K562 (cell line): ENCODE measurements at places on chromosomes 1 and 21.

DNA sequence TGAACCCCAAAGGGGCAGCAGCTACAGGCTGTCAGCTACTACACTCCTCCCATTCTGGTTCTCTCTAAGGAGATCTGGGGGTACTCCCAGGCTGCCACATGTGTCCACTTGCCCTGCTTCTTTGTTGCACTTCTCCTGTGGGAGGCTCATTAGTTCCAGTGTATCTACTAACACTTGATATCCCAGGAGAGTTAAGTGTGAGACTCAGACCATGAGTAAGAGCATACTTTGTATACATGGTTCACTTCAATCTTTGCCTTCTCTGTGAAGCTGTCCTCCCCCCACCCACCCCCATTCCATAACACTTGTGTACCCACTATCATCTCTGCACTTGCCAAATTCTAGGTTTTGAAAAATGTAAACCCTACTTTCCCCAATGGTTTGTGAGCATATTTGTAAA is 34.9 kb upstream of the GADD45A start:
- no peak for DNase-seq

- DNase-seq = no peak
Observed at GRCh38 chr1:75742047-75742625, 17.6 kb downstream of the ACADM start.

GRCh38 chr21:32741336-32741735 is 13.5 kb upstream of the SYNJ1 start:
- no peak for DNase-seq

DNA sequence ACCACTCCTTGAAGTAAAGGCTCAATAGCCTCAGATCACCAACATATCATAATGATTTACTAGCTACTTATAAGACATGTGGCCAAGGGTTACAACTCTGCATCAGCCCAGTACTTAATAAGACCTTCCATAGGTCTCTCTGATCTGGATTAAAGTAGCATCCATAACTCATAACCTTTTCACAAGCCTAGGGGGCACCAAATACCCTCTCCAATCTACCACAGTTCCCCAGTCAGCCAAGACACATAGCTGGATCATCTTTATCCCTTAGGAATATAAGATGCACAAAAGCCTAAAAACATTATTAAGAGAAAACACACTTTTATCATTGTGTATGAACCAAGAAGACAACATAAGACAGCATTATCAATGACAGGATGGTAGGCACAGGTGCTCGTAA is 22.1 kb downstream of the SSX2IP start:
- peak; percentile 13 for DNase-seq

- DNase-seq = peak; percentile 89
Observed at GRCh38 chr21:38965910-38966504, 160.3 kb downstream of the ETS2 start.

- DNase-seq = peak; percentile 83
Observed at GRCh38 chr1:111592389-111593361, 26.9 kb upstream of the RAP1A start.

DNA sequence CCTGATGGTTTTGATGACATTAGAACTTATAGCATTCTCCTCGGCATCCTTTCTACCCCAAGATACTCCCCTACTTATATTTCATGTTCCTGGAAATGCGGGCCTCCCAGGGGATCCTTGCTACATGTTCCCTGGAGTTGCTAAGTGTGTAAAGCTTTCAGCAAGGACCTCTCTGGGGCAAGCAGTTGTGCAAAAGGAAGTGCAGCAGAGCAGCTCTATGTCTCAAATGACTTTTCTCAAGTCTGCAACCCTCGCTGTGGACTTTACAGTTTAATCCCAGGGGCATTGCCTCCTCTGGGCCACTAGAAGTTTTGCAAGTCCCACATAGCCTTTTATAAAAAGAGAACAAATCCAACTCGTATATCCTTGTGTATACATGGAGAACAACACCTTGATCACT is 20.8 kb upstream of the MNDA start:
- DNase-seq = no peak

GRCh38 chr1:153233448-153233847 is 16.1 kb downstream of the PRR9 start:
- DNase-seq = no peak

- no peak for DNase-seq
Observed at GRCh38 chr1:172646653-172647052, 12.2 kb upstream of the FASLG start.

- DNase-seq = no peak
Observed at GRCh38 chr1:61358770-61359455, 276.6 kb downstream of the NFIA start.

DNA sequence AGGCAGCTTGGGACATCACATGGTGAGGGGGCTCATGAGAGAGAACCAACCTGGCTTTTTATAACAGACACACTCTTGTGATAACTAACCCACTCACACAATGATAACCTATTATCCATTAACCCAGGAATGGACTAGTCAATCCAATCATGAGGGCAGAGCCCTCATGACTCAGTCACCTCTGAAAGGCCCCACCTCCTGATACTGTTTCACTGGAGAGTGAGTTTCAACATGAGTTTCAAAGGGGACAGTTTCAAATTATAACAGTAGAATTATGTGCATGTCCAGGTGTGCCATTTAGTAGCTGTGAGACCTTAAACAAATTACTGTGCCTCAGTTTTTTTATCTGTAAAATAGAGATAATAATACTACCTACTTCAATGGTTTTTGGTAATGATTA is 47.6 kb upstream of the PPP2R5A start:
- no peak for DNase-seq

DNA sequence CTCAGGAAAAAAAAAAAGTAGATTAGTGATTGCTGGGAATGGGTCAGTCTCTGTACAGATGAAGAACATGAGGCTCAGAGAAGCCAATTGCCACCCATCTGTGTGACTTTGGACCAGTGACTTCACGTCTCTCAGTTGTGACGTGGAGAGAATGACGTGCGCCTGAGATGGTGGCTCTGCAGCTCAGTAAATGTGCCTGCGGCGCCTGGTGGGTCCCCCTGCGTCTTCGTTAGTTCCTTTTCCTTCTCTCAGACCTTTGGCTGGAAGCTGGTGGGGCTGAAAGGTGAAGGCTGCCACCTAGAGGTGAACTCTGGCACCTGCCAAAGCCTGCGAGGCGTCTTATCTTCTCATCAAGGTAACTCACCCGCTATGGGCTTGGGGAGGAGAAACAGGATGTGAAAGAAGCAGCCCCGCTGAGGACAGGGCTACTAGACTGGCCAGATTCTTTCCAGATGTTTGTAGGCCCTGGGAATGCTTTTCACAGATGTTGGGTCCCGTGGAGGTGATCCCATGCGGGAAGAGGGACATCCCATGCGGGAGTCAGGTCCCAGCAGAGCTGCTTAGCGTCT is 8.7 kb upstream of the E2F2 start:
- peak; percentile 96 for DNase-seq

DNA sequence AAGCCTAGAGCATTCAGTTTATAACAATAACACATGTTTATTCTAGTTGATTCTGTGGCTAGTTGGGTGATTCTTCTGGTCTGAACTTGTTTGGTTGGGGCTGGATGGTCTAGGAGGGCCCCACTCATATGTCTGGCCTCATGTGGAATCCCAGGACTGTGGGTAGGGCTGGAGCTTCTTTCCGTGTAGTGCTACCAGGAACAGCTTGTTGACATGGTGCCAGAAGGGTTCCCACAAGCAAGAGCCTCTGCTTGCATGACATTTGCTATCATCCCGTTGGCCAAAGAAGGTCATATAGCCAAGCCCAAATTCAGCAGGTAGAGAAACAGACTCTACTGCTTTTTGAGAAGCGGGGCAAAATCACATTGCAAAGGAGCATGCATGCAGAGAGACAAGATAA is 67.6 kb upstream of the PPP2R5A start:
- DNase-seq = no peak

GRCh38 chr1:22829309-22829989 is 118.8 kb downstream of the EPHB2 start:
- DNase-seq = no peak

DNA sequence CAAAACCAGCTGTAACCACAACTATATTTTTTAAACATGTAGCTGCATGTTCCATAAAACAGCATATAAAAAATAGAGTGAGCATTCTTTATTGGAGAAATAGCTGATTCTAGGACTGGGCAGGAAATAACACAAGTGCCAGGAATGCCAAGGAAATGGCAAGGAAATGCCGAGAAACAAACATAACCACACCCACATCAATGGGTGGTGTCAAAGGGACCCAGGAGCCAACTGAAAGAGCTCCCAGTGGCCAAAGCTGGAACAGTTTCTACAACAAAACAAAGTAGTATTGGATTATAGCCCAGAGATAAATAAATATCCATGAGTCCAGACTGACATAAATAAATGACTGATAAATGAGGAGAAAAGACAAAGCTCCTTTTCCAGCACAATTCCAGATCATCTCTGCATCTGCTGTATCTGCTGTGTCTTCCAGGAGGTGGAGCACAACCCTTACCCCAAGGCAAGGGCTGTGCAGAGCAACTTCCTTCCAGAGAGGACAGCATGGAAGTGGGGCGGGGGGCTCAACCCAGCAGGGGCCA is 28.1 kb downstream of the ADARB1 start:
- DNase-seq = no peak

DNA sequence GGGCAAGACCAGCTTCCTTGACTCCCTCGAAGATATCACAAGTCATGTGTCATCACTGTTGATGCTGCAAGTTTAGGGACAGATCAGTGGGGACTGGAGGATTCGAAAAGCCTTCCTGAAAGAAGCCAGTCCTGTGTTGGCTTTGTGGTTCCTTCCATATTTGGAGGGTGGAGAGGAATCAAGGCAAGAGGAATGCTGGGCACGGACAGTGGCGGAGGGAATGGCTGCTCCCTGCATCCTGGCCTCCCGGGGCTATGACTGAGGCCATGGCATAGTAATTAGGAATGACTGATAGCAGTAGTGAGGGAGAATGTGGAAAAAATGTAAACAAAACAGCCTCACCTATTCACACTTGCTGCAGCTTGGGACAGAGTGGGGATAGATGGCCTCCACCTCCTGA is 36.4 kb downstream of the VANGL1 start:
- DNase-seq = no peak

DNA sequence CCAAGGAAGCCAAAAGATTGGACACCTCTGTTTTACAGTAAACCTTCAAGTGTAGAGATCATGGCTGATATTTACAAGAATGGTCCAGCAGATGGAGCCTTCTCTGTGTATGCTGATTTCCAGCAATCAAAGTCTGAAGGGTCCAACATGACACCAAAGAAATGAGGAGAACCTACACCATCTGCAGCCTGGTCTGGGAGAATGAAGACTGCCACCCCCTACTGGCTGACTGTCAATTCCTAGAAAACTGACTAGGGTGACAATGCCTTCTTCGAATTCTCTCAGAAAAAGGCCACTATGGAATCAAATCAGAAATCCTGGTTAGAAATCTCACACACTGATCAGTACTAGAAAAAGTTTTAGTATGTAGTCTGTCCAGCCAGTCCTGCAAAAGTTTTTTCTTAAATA is 83.3 kb downstream of the CDC42BPA start:
- peak; percentile 86 for DNase-seq

GRCh38 chr1:64511044-64511443 is 41.1 kb downstream of the CACHD1 start:
- no peak for DNase-seq

GRCh38 chr1:1779320-1779675 is 1.0 kb upstream of the NADK start:
- no peak for DNase-seq

DNA sequence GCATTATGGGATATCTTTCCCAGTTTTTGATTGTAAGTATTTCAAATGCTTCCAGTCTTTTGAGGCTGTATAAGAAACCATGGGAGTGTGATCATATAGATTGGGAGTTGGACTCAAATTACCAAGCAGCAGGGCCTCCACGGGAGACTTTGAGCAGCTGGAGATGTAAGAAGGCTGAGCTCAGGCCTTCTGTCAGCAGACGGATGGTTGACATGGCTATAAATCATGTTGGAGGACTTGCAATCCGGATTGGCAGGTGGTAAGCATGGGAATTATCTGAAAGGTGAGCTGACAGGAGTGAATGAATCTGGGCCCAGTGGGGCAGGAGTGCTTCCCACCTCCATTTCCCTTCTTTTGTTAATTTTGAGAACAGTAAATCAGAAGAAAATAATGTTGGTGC is 83.2 kb upstream of the PPM1J start:
- no peak for DNase-seq

DNA sequence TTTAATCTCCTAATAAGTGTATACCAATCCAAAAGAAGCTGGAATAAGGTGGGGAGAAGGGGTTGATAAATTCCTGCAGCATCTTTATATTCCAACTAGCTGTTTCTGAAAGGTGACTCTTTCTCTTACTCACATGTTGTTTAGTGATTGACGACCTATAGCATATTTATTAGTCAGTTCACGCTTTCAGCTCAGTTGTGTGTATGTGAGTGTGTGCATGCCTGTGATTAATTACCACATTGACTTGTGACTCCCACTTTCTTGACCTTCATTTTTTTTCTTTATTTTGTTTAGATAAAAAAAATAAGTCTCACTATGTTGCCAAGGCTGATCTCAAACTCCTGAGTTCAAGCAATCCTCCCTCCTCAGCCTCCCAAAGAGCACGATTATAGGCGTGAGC is 44.4 kb downstream of the ATP2B4 start:
- DNase-seq = no peak

GRCh38 chr1:84289169-84289785 is 12.2 kb upstream of the SAMD13 start:
- DNase-seq = no peak

DNA sequence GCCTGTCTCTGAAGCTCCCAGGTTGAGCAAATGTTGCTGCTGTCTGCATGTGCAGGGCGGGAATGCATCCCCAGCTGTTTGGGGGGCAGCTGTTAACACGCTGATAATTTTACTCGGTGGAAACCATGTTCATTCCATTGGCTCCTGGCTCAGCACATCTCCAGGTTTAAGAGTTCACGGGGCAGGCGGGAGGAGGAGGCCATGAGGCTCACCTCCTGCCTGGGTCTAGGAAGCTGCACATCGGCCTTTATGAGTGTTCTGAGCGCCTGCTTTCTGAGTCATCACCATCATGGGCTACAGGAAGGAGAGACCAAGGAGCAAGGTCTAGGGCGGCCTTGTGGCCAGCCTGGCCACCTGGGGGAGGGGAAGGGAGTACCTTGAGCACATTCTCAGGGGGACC is 29.7 kb downstream of the AJAP1 start:
- no peak for DNase-seq

GRCh38 chr1:116680752-116681151 is 13.2 kb upstream of the IGSF3 start:
- no peak for DNase-seq

- DNase-seq = no peak
Observed at GRCh38 chr1:220432408-220432807, 95.5 kb upstream of the MARK1 start.

- DNase-seq = no peak
Observed at GRCh38 chr1:193479187-193479586, 292.8 kb upstream of the B3GALT2 start.

GRCh38 chr1:11341901-11342552 is 69.0 kb downstream of the UBIAD1 start:
- DNase-seq = no peak

DNA sequence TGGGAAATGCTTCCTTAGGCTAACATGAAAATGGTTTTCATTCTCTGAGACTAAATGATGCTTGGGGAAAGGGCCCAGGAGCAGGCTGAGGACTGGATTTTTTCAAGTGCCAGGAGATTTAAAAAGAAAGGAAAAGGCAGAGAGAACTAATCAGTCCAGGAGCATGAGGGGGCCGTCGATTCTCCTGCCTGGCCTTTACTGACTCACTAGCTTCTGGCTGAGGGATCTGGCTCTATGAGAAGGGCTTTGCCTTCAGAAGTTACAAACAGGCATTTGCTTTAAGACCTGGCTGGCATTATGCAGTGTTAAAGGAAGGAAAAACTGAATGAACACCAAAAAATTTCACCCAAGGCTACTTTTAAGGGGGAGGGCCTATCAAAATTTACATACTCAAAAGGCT is 359.2 kb downstream of the PBX1 start:
- no peak for DNase-seq
